Tongue (tissue), 3 donors: ENCODE measurements at places on chromosomes 5 and 9. TPM values are rescaled to one million over a fixed set of nuclear protein-coding genes. Genes with fewer than 3 reads are reported as not detected.
A peak's percentile ranks its signal among the peaks of the same experiment; 100 is the strongest.

The TRMT10B gene
- total RNA-seq: 4.6 TPM

DNA sequence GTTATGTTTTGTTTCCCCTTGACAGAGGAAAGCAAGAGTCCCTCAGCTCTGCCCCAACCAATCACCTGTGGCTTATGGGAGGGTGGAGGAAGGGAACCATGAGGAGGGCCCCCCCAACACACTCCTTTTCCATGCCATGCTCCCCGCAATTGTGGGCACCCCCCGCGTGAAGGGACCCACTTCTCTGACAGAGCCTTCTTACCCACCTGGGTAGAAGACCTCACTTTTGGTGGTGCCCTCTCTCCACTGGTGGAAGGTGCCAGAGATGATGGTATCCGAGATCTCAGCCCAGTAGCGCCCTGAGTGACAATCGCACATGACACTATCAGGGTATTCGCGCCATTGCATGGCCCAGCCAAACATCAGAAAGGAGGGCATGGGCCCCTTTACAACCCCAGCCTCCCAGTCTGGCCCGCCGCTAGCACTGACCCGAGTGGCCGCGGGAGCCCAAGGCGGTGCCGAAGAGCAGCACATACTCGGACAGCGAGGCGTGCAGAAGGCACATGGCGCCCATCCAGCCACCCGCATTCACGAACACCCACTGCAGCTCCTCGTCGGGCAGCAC, 714 bp downstream of the SIGMAR1 start:
- DNase-seq: peak; percentile 25

The SLC6A18 gene
- not detected for total RNA-seq

DNA sequence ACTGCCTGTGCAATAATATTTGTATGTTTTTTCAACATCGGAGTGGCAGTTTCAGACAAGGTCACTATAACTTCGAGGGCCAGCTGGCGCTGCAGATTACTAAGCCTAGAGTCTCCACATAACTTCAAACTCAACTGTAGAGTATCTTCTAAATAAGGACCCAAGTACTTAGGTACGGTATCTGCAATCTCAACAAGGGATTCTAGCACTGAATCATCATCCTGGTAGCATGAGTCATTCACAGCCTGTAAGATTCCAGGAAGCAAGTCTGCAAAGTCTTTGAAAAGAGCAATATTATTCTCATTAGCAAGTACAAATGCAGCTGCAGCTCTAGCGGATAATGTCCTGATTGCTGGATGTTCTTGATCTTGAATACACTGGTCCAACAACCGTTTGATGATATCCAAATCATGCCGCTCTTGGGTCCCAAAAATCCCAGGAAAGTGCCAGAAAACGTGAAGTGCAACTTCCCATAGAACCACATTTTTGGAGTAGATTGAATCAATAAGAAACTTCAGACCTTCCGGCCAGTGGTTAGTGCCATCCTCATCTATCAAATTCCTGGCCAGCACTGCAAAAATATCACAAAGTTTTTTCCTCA, 654 bp downstream of the RANBP6 start:
- DNase-seq: no peak

DNA sequence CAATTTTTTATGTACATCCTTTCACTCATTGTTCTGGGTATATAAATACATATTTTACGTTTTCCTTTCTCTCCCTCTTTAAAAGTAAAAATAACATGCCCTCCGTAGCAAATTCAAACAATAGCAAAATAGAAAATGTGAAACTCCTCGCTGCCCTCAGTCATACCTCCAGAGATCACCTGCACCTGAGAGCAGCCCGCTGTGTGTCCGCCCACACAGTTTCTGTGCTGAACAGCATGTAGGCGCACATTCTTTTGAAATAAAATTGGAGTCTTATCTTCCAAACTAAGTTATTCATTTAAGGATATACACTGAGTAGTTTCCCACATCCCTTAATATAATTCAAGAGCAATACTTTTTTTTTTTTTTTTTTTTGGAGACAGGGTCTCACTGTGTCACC, 255.7 kb downstream of the AOPEP start:
- no peak for DNase-seq

The ADAMTS19 gene
- total RNA-seq: 49.9 TPM

DNA sequence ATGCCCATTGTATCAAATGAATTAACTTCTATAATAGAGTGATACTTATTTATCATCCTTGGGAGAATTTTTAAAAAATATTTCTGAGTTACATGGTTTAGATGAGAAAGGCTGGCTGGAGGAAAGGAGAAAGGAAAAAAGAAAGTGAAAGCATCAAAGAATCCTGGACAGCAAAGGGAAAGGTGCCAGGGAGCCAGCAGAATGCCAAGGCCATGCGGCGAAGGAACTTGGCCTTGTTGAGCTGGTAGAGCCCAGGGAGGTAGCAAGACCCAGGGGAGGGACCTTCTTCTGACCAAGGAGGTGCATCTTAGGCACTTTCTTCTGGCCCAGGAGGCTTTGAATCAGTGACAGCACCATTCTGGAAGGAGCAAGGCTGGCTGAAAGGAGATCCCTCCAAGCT, 240.5 kb downstream of the ENC1 start:
- DNase-seq: no peak

The EQTN gene
- total RNA-seq: 0.51 TPM

GRCh38 chr5:143147383-143147782, 256.1 kb downstream of the NR3C1 start:
- DNase-seq: no peak
